ENCODE measurements at places on chromosomes 4 and X.

GRCh38 chrX:114251575-114251974, 332.3 kb upstream of the HTR2C start:
- no peak for DNase-seq

- DNase-seq = peak; percentile 50
Measured at GRCh38 chrX:48468247-48468671, 1.8 kb downstream of the SLC38A5 start.

DNA sequence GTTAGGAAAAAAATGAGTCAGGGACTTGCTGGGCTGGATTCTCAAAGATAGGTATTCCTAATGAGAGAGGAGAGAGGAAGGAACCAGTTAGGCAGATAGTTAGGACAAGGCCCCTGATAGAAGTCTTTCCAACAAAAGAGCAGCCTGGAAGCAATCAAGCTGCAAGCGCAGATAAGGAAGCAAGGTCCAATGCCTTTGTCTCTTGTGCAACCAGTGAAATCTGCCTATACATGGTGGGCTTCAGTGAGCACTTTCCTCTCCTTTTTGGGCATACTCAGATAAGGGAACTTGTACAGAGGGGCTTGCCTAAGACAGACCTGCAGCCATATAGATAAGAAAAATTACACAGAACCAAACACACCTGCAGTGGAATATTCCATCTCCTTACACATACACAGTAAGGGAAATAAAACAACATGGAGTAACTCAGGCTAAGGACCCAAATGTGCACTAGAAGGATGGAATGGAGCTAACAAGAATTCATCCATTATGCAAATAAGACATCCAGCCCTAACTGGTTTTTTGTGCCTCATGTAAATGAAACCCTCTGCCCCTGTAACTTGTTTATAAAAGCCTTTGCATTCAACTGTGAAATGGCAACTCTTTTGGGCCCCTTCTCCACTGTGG, 68.8 kb downstream of the PCDH18 start:
- DNase-seq = no peak

DNA sequence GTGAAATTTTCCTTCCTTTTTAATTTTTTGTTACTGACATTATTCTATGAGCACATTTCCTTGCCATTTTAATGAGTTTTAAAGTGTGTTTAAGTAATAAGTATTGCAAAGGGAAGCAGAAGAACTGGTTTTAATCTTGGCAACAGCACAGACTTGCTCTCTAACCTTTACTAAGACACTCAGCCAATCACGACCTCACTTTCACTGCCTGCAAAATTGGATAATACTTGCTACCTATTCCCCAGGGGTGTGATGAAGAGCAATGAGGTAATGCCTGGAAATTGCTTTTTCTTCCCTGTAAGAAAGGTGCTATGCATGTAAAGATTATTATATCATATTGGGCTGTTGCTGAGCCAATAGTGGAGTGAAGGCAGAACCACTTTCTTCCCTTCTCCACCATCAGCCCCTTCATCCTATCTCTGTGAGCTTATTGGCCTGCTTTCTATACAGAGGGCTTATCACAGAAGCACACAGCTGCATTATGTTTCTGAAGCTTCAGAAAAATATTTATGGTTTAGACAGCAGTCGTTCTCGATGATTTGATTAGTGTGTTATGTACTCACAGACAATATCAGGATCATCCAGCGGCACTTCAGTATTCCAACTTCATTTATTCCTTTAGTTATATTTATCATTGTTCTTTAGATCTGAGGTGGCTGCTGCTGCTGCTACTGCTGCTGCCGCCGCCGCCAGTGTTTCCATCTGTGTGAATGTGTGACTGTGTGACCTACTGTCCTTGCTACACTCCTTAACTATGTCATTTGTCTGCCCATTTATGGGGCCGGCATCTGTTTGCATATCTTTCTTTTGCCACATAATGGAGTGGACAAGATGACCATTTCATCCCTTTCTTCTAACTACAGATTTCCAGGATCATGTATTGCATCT, 255.1 kb downstream of the C4orf33 start:
- no peak for DNase-seq

- DNase-seq = peak; percentile 61
Measured at GRCh38 chr4:138190452-138190858, 51.7 kb downstream of the SLC7A11 start.

DNA sequence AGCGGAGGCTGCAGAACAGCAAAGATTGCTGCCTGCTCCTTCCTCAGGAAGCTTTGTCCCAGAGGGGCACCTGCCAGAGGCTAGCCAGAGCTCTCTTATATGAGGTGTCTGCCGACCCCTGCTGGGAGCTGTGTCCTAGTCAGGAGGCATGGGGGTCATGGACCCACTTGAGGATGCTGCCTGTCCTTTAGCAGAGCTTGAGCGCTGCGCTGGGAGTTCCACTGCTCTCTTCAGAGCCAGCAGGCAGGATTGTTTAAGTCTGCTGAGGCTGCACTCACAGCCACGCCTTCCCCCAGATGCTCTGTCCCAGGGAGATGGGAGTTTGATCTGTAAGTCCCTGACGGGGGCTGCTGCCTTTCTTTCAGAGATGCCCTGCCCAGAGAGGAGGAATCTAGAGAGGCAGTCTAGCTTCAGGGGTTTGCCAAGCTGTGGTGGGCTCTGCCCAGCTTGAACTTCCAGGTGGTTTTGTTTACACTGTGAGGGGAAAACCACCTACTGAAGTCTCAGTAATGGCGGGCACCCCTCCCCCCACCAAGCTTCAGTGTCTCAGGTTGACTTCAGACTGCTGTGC, 10.9 kb downstream of the DCK start:
- DNase-seq = no peak

DNA sequence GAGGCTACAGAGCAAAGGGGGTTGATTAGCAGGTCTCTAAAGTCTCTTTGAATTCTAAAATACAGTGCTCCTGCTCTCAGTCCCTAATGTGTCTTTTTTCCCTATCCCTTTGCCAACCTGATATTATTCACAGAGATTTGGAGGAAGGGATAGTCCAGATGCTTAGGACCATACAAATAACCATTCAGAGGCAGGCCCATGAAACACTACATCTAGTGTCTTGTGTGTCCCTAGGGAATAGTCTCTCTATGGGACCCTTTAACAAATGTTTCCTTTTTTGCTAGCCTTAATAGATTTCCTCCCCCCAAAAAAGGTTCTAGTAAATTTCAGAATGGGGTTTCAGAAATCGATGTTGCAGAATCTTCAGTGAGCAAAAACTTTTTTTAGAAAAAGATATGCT, 1.7 kb downstream of the NR0B1 start:
- DNase-seq = no peak

GRCh38 chrX:95318882-95319281, 1365.8 kb upstream of the DIAPH2 start:
- DNase-seq = peak; percentile 1

- DNase-seq = no peak
Measured at GRCh38 chr4:3136454-3136853, 62.0 kb downstream of the HTT start.

DNA sequence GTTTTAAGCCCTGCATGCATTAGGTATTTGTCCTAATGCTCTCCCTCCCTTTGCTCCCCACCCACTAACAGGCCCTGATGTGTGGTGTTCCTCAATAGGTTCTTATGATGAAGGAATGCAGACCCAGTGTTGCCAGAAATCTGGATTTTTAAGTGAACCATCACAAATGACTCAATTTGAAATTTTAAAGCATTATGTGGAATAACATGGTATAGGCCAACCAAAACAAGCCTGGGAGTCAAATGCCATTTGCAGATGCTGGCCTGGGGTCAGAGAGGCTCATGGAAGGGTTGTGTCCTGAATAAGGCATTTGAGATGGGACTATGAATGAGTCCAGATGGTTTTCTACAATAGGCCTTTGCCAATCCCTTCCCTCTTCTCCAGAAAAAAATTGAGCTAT, 179.6 kb downstream of the SHROOM3 start:
- DNase-seq = no peak

DNA sequence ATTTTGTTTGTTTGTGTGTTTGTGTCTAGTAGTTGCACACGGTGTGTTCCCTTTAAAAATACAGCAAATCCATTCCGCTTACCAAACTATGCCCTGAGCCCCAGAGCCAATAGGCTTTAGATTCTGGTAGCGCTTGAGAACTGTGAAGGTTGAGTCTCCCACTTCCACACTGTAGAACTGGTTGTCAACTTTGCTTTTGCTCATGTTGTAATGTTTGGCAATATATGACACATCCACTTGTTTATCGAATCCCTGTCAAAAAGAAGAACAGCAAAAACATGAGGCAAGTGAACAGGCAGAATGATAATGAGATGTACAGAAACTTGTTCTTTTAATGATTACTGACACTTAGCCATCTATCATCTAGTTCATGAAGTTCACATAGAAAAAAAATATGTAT, 200.6 kb downstream of the MAPK10 start:
- DNase-seq = no peak

GRCh38 chrX:119643696-119644095, 37.5 kb upstream of the NKRF start:
- no peak for DNase-seq

DNA sequence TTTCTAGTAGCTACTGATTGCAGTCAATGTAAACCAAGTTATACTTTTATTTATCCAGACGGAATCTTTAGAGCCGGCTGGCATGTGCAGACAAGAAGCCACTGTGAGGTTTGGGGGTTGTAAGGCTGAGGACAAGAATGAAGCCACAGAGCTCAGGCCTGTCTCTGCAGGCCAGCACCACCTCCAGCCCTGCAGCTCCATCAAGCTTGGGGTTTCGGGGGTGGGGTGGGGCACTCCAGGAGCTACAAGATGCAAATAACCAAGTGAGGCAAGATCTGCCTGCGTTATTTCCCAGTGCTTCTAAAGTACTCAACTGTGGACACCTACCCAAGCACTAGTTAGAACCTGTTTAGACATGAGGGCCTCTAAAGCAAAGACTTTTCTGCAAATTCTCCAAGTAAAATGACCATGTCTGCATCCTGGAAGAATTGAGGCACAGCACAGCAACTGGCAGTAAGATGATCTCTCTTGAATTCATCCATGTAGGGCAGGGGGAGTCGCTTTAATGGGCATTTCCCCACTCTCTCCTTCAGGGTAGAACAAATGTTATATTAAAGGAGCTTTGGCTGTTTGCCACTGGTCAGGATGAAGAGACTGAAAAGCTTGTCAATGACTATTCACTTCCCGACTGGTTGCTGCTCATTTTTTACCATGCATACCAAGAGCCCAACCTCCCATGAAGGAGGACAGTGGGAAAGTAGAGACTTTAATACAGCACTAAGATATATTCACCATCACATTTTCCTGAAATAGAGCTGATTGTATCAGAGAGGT, 222.5 kb downstream of the MGST2 start:
- DNase-seq = no peak

DNA sequence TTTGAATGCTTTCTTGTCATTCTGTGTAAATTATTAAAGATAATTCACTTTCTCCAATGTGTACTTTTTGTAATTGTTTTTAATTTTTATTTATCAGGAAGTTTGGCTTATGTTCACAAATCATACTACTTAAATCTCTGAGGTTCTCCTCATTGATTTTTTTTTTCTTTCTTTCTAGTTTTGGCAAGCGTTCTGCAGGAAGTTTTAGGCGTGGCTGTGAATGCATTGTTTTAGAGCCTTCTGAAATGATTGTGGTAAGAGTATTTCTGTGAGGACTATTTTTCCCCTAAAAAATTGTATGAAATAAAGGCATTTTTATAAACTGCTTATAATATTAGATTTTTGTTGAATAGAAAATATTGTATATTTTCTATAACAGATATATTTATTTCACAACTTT, 135.8 kb downstream of the RAPGEF2 start:
- DNase-seq = no peak

GRCh38 chr4:20318001-20318908, 66.5 kb downstream of the SLIT2 start:
- no peak for DNase-seq

DNA sequence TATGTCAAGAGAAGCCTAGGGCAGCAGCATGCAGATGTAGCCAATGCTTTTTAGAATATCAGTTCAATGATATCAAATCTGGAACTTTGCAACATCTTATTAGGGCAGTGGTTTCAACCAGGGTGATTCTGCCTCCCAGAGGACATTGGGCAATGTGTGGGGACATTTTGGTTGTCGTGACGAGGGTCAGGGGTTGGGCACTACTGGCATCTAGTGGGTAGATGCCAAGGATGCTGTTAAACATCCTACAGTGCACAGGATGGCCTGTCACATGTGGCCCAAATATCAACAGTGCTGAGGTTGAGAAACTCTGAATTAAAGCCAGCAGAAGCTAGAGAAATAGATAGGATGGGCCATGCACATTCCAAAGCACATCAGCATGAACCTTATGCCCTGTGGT, 152.3 kb downstream of the AMELX start:
- no peak for DNase-seq
